ENCODE measurements at places on chromosomes 6 and 20.

GRCh38 chr20:62303340-62304226 lies 786 bp downstream of the ADRM1 start:
- peaks cover 32% of the 10 kb centered on the region for H3K36me3 ChIP-seq
- peak overlapping the region; percentile 96 for H3K4me3 ChIP-seq
- peak overlapping the region; percentile 75 for H3K27ac ChIP-seq
- no peaks in the 10 kb centered on the region for H3K4me1 ChIP-seq
- peak; percentile 77 for DNase-seq
- H3K27me3 ChIP-seq = no peaks in the 10 kb centered on the region

- H3K27ac ChIP-seq = no peak overlapping the region
- H3K27me3 ChIP-seq = no peaks in the 10 kb centered on the region
- DNase-seq = peak; percentile 46
- peaks cover 4% of the 10 kb centered on the region for H3K4me1 ChIP-seq
- H3K36me3 ChIP-seq = no peaks in the 10 kb centered on the region
Observed at GRCh38 chr20:51404297-51405060, 138.0 kb downstream of the NFATC2 start.

- no peaks in the 10 kb centered on the region for H3K27me3 ChIP-seq
- H3K4me3 ChIP-seq = no peak overlapping the region
- no peaks in the 10 kb centered on the region for H3K36me3 ChIP-seq
- no peak overlapping the region for H3K27ac ChIP-seq
- DNase-seq = no peak
Observed at GRCh38 chr6:108765495-108765894, 82.7 kb upstream of the ARMC2 start.

GRCh38 chr6:10425975-10426780 lies 11.3 kb upstream of the TFAP2A start:
- H3K27ac ChIP-seq = no peak overlapping the region
- peak overlapping the region; percentile 51 for H3K4me3 ChIP-seq
- peak; percentile 68 for DNase-seq
- H3K4me1 ChIP-seq = no peaks in the 10 kb centered on the region
- H3K36me3 ChIP-seq = no peaks in the 10 kb centered on the region

GRCh38 chr6:108562503-108562993 lies 1.8 kb downstream of the FOXO3 start:
- peak overlapping the region; percentile 92 for H3K4me3 ChIP-seq
- DNase-seq = peak; percentile 82
- H3K27me3 ChIP-seq = no peaks in the 10 kb centered on the region
- no peaks in the 10 kb centered on the region for H3K4me1 ChIP-seq
- no peaks in the 10 kb centered on the region for H3K36me3 ChIP-seq
- H3K27ac ChIP-seq = peak overlapping the region; percentile 99

DNA sequence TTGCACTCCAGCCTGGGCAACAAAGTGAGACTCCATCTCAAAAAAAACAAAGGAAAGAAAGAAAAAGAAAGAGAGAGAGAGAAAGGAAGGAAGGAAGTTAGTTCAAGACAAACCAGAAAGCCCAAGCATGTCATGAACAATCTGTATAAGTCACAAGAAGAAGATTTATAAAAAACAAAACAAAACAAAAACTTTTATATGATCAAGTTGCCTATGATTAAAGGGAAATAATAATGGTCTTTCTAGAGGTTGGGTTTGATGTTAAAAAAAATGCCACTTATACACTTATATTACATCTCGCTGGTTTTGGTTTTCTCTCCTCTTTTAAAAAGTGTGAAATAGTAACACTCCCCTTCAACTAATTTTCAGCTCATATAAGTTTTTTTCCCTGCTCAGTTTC lies 146.2 kb upstream of the CARMIL1 start:
- no peak overlapping the region for H3K27ac ChIP-seq
- H3K36me3 ChIP-seq = no peaks in the 10 kb centered on the region
- no peaks in the 10 kb centered on the region for H3K27me3 ChIP-seq
- no peak overlapping the region for H3K4me3 ChIP-seq
- peaks cover 4% of the 10 kb centered on the region for H3K4me1 ChIP-seq

DNA sequence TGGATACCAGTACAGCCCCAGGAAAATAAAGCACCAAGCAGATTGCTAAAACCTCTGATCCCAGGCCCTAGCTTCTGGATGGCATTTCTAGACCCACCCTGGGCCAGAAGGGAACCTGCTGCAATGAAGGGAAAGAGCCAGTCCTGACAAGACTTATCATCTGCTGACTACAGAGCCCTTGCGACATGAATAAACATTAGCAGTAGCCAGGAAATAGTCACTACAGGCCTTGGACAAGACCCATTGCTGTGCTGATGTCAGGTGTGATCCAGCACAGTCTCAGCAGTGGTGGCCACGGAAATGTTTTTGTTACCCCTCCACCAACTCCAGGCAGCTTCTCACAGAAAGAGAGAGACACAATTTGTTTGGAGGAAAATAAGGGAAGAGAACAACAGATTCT lies 399.3 kb downstream of the HAO1 start:
- H3K27ac ChIP-seq = peak overlapping the region; percentile 51
- no peaks in the 10 kb centered on the region for H3K36me3 ChIP-seq
- H3K4me3 ChIP-seq = no peak overlapping the region
- H3K4me1 ChIP-seq = no peaks in the 10 kb centered on the region
- DNase-seq = peak; percentile 53

DNA sequence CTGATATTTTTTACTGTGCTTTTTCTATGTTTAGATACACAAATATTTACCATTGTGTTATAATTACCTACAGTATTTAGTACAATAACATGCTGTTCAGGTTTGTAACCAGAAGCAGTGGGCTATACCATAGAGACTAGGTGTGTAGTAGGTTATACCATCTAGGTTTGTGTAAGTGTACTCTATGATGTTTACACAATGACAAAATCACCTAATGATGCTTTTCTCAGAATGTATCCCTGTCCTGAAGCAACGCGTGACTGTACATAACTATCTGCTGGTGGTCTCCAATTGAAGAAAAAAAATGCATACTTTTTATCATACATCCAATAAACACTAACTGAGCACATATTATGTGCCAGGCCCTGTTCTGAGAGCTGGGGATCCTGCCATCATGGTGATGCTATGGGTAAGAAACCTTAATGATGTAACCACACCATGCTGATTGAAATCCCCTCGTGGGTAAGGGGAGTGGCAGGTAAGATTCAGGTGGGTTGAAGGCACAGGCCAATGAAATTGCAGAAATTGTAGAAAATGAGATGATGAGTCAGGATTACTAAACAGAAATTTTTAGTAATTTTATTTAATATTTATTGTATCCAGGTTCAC lies 76.8 kb downstream of the FYN start:
- no peaks in the 10 kb centered on the region for H3K36me3 ChIP-seq
- H3K27ac ChIP-seq = no peak overlapping the region
- no peaks in the 10 kb centered on the region for H3K27me3 ChIP-seq
- H3K4me3 ChIP-seq = no peak overlapping the region
- no peak for DNase-seq

DNA sequence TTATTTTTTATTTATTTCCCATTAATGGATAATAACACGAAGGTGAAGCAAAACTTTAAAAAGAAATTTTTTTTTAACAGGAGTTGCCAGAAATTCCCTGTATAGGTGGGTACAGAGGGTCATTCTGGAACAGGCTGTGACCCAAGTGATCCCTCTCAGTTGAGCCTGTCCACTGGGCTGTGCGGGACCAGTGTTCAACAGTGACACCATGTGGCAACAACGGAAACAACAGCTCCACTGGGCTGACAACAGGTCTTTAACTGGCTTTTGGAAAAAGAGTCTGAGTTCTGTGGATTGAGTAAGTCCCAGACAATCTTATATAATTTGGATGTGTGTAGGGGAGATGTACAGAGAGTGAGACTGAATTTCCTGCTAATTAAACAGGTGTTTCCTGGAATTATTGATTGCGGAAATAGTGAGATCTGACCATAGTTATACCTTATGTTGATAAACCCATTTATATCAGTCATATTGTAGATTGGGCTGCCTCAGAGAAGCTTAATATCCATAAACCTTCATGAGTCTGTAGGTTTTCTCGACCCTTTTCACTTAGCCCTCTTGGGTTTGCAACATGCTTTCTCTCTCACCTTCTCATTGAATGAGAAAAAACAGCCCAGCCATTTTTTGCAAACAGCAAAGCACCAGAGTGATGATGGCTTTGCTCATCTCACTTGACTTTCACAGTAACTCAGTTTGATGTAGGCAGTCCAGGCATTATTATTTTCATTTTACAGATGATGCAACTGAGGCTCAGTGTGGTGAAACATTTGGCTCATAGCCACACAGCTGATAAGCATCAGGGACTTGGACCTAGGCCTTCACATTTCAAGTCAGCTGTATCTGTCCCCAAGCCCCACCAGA lies 17.5 kb downstream of the KIAA1755 start:
- H3K27me3 ChIP-seq = no peaks in the 10 kb centered on the region
- H3K4me3 ChIP-seq = no peak overlapping the region
- no peaks in the 10 kb centered on the region for H3K36me3 ChIP-seq
- no peak overlapping the region for H3K27ac ChIP-seq

DNA sequence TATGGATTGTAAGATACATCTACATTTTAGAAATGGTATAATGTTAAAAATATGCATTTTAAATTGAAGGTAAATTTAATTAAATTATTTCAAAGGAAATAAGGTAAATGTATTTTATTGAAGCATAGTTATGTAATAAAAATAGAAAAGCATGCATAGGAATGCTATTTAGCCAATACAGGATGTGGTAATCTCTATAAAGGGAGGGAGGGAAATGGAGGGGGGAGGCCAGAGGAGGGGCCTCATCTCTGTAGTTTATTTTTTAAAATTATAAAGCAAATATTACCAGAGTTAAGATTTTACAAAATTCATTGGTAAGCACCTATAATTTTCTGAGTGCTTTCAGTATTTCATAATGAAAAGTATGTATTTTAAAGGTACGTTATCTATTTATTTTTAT lies 27.2 kb downstream of the SLC16A10 start:
- DNase-seq = no peak
- H3K4me1 ChIP-seq = no peaks in the 10 kb centered on the region
- H3K4me3 ChIP-seq = no peak overlapping the region
- H3K36me3 ChIP-seq = no peaks in the 10 kb centered on the region
- H3K27me3 ChIP-seq = no peaks in the 10 kb centered on the region

- H3K4me3 ChIP-seq = no peak overlapping the region
- DNase-seq = peak; percentile 22
- H3K36me3 ChIP-seq = no peaks in the 10 kb centered on the region
- no peaks in the 10 kb centered on the region for H3K4me1 ChIP-seq
- H3K27me3 ChIP-seq = no peaks in the 10 kb centered on the region
- H3K27ac ChIP-seq = no peak overlapping the region
Observed at GRCh38 chr20:48626226-48626937, 201.4 kb downstream of the PREX1 start.

DNA sequence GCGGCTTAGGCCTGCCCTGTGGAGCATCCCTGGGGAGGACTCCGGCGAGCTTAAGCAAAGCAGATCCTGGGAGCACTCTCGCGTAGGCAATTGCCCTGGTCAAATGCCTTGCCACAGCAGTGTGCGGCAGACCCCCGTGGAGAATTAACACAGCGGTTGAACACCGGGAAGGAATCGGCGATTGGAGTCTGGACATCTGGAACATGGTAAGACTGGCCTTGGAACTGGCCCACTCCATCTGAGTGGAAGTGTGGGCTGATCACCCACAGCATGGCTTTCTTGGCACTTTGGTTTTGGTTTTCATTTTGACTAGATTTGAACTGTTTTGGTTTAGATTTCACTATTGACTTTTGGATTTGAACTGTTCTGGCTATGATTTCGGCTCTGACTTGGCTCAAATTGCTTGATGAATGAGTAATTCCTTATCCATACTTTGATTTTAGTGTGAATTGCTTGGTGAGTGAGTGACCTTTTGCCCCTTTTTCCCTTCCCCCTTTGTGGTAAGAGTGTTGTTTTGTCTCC lies 300.7 kb downstream of the RNGTT start:
- no peaks in the 10 kb centered on the region for H3K27me3 ChIP-seq
- H3K27ac ChIP-seq = peak overlapping the region; percentile 64
- no peaks in the 10 kb centered on the region for H3K36me3 ChIP-seq
- DNase-seq = no peak
- no peaks in the 10 kb centered on the region for H3K4me1 ChIP-seq

DNA sequence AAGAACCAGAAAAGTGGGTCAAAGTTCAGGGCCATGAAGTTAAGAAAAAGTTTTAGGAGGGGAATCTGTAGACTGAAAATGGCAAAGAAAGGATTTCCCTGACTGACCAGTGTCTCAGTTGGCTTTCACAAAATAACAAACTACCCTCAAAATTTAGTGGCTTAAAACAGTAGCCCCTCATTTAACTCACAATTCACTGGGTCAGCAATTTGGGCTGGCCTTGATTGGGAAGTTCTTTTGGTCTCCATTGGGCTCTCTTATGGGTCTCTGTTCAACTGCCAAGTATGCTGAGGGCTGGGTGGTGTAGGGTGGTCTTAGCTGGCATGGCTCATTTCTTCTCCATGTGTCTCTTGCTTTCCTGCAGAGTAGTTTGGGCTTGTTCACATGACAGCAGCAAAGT lies 161.5 kb downstream of the PLCB4 start:
- H3K4me1 ChIP-seq = no peaks in the 10 kb centered on the region
- H3K4me3 ChIP-seq = no peak overlapping the region
- H3K27me3 ChIP-seq = no peaks in the 10 kb centered on the region
- DNase-seq = no peak
- no peaks in the 10 kb centered on the region for H3K36me3 ChIP-seq

DNA sequence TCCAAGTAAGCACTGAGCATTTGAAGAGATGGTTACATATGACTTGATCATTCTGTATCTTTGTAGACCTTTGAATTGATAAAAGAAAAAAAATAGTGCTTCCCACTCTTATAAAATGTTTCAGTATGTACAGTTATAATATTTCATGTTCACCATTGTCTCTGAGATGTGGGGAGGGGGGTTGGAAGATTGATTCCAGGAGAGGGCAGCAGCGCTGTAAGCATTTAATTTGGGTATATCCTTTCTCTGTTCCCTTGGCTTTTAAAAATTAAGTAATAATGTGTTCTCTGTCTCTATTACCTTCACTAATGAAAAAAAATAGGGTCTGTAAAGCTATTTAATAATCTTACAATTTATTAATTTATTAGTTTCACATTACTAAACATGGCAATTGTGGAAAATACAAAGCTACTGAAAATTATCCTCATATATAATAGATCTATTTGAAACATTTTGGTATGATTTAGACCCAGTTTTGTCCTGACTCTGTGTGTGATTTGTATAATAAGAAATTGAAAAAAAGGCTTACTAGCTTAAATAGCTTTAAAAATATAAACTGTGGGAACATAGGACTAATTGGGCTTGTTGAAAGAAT lies 341.2 kb downstream of the CDKAL1 start:
- H3K27ac ChIP-seq = no peak overlapping the region
- H3K36me3 ChIP-seq = no peaks in the 10 kb centered on the region
- H3K27me3 ChIP-seq = no peaks in the 10 kb centered on the region
- no peak overlapping the region for H3K4me3 ChIP-seq
- no peak for DNase-seq

DNA sequence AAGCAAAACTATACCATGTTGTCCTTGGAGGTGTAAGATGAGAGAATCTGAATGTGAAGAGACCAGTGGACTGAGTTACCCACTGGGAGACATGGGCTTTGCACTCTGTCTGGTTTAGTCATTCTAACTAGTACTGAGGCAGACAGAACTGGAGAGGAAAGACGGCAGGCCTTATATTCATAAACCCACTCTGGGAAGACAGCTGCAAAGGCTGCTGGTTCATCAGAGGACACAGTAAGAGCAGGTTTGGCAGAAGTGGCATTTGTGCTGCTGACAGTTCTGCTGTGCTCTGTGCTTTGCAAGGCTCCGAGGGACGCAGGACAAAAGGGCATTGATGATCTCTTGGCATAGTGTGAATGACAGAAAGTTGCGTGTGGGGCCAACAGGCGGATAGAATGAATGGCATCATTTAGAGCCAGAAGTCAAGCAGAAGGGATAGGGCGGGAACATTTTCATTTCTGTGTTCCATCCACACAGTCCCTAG lies 142.3 kb upstream of the TENT5A start:
- H3K27me3 ChIP-seq = no peaks in the 10 kb centered on the region
- DNase-seq = peak; percentile 84
- no peaks in the 10 kb centered on the region for H3K4me1 ChIP-seq
- H3K4me3 ChIP-seq = no peak overlapping the region

All from right lobe of liver (tissue), 6 donors.